ENCODE measurements at places on chromosomes 11 and 22.

DNA sequence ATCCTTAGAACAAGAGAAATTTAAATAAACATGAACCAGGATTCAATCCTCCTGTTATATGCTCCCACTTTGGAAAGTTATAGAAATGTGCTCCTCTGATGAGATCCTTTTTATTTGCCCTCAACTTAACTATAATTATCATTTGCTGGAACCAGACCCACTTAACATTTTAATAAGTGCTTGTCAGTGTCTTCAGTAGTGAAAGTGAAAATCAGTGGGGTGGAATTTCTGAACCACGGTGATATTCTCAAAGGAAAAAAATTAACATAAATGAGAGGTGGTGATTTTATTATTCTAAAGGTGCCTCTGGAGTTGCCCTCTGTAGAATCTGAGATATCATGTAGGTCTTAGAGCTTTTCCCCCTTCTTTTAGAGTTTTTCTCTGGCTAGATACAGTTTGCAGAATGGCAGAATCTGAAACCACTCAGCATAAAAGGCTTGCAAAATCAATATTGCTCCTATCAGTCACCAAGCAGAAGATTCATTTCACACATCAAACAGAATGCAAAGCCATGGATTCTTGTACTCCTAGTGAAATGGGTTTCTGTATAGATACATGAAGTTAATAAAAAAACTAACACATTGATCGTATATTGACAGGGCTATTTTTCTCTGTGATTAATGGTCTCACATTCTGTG, 213.2 kb downstream of the LUZP2 start:
- DNase-seq = no peak

DNA sequence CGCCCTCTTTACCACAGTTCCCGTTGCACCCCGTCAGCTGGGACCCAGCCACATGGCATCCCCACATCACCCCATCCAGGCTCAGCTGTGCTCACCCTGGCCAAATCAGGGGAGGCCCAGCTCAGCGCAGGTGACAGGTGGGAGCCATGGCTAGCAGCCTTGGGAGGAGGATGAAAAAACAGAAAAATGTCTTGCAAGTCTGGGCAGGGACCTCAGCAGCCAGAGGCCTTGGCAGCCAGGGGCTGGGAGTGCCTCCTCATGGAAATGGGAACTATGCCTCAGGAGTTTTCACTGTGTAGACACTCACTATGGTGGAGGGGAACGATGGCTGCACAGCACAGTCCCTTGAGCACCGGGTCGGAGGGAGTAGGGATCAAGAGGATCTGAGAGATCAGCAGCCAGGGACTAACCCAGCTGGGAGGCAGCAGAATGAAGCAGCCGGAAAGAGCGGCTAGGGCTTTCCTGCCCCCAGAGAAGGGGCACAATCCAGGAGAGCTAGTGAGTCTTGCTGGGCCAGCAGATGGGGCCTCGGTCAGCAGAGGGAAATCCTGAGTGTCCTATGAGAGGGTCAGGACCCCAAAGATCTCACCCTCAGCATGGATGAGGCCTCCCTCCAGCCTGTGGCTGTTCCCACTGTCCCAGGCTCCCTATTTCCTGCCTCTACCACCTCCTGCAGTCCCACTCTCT, 6.2 kb upstream of the FTH1 start:
- DNase-seq = peak; percentile 31

GRCh38 chr11:83120327-83120726, 36.6 kb upstream of the PCF11 start:
- DNase-seq = peak; percentile 28

GRCh38 chr11:104352036-104352435, 188.1 kb upstream of the PDGFD start:
- no peak for DNase-seq

GRCh38 chr11:80569832-80570231, 1129.0 kb upstream of the TENM4 start:
- DNase-seq = no peak

GRCh38 chr11:44571871-44572270, 6.4 kb downstream of the CD82 start:
- DNase-seq = no peak

DNA sequence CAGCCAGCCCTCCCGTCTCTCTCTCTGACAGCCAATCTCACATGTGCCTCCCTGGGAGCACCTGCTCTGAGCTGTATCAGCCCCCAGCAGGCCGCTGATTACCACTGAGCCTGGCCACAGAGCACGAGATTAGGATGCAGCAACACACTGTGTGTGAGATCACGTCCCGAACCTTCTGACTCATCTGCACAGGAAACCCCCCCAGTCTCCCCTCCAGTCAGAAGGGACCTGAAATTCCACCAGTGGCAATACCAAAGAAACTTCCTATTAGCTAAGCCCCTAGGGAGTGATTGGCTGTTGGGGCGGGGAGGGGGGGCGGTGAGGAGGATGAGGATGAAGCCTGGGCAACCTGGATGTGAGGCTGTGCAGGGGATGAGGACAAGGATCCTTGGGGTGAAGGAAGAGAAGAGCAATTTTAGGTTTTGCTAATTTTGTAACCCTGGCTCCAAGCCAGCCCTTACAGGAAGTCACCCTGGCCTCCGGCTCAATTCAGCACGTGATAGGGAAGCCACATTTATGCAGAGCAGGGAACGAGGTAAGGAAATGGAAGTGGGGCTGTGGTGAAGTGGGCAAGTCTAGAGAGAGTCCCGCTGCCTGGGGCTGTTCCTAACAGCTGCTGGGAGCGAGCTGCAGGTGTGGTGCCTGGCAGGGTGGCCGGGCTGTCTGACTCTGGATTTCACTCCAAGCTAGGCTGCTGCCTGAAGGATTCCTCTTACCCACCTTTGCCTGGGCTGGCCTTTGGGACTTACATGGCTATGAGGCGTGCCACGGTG, 1.9 kb downstream of the SLC43A3 start:
- DNase-seq = peak; percentile 42

- DNase-seq = peak; percentile 96
Measured at GRCh38 chr11:12079726-12080556, 30.4 kb upstream of the MICAL2 start.

DNA sequence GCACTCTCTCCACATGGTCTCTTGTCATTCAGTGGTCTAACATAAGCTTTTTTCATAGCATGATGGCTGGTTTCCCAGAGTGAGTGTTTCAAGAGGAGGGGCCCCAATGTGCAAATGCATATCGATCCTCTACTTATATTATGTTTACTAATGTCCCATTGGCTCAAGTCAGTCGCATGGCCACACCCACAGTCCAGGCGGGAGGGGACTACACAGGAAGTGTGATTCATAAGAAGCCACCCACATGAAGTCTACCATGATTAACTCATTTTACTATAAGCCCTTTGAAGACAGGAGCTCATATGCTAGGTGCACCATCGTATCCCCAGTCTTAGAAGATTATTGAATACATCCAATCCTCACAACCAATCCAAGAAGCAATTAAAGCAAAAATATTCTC, 89.5 kb upstream of the ISX start:
- no peak for DNase-seq

GRCh38 chr11:96257972-96258934, 84.7 kb downstream of the MAML2 start:
- DNase-seq = no peak

DNA sequence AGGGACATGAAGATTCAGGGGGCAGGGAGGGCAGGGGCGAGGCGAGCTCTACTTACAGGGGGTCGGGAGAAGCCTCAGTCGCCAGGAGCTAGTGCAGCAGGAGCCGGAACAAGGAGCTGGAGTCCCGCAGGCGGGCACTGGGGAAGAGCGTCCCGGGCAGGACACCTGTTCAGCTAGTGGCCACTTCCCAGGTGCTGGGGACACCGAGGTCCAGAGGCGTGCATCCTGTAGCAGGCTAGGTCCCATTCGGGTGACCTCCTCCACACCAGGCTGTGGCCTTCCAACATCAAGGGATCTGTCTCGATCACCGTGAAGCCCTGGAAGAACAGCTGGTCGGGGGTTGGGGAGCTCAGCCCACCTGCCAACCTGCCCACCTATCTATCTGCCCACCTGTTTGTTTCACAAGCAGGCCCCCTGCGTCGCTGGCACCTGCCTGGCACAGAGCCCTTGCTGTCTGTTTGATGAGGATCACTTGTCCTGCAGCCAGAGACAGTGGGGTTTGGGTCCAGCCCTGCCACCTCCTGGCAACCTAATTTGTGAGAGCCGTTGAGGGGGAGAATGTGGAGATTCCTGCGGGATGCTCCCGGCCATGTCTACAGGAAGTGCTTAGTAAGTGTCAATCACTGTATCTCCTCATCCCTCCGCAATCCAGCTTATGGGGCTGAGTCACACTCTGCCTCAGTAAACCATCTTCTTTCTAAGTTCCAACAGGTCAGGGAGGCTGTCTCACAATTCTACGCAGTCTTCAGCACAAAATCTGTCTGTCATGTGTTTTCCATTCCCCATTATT, 940.9 kb downstream of the BRD1 start:
- DNase-seq = no peak

DNA sequence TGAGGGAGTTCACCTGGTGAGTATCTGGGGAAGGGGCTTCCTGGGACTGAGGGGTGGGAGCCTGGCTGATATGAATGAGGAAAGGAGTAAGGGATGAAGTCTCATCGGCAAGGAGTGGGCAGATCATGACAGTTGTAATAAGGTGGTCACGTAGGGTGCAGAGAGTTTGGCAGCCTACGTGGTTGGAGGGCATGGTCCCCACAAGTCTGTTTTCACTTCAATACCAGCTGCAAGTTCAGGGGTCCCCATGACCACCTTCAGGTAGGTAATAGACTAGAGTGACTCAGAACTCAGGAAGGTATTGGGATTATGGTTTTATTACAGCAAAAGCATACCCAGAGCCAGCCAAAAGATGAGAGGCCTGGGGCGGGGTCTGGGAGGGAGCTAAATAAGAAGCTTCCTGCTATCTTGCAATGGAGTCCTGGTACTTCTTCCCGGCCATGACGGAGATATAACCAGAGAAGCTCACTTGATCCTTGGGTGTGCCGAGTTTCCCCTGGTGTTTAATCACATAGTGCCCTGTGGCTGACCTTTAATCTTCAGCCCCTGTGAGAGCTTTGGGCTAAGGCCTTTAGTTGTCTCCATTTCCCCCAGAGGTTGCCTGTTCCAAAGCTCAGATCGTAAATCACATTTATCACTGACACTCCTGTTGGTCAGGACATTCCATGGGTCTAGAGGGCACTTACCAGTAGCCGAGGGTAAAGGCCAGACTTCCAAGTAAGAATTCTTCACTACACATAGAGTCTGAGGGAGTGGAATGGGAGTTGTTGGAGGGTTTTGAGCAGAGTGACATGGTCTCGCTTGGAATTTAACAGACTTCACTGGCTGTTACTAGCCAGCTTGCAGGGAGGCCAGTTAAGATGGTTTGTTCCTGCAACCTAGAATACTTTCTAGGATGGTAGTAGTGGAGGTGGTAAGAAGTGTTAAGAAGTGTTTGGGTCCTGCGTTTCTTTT, 9.1 kb downstream of the SLC3A2 start:
- DNase-seq = no peak

DNA sequence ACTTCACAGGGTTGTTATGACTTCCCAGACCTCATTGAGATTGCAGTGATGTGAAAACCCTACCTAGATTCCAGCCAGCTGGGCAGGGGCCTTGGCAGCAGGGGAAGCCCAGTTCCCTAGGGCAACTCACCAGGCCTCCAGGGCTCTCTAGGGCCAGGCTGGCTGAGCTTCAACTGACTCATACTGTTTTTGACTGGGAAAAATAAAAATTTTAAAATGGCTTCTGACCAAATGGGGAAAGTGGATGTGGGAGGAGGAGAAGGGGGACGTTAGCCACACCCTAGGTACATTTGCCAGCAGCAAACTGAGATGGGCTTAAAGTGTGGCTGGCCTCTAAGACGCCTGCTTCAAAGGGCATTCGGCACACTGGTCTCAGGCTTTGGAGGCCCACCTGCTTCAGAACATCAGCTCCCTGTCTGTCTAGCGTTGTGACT, 39.0 kb downstream of the BMAL1 start:
- DNase-seq = peak; percentile 63

DNA sequence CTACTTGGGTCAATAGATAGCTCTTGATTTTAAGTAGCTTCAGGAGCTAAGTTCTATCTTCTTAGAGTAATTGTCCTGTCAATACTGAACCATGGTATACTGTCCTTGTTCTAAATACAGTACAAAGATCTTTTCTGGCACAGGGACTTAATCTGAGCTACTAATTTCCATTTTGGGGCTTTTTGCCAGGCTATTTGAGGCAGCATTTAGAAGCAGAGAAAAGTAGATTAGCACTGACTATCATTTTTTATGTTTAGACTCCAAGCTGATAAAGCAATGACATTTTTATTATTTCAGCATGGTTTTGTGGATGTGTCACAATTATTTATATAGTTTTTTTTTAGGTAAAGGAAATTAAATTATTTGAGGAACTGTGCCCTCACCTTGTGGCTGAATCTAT, 163.2 kb downstream of the FAT3 start:
- no peak for DNase-seq

DNA sequence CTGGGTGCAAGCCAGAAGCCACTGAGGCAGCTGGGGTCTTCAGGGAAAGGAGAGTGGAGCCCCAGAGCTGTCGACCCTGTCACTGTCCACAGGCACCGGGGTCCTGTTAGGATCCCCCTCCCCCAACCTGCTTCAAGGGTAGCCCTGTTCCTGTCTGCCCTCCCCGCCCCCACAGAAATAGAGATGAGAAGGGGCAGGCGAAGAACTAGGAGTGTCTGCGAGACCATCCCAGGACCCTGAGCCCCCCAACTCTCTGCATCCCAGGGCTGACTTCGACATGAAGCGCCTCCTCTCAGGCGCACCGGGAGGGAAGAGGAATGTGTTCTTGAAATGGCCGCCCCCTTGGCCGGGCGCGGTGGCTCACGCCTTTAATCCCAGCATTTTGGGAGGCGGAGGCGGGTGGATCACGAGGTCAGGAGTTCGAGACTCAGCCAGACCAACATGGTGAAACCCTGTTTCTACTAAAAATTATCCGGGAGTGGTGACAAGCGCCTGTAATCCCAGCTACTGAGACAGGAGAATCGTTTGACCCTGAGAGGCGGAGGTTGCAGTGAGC, 607 bp upstream of the ZNF70 start:
- no peak for DNase-seq

DNA sequence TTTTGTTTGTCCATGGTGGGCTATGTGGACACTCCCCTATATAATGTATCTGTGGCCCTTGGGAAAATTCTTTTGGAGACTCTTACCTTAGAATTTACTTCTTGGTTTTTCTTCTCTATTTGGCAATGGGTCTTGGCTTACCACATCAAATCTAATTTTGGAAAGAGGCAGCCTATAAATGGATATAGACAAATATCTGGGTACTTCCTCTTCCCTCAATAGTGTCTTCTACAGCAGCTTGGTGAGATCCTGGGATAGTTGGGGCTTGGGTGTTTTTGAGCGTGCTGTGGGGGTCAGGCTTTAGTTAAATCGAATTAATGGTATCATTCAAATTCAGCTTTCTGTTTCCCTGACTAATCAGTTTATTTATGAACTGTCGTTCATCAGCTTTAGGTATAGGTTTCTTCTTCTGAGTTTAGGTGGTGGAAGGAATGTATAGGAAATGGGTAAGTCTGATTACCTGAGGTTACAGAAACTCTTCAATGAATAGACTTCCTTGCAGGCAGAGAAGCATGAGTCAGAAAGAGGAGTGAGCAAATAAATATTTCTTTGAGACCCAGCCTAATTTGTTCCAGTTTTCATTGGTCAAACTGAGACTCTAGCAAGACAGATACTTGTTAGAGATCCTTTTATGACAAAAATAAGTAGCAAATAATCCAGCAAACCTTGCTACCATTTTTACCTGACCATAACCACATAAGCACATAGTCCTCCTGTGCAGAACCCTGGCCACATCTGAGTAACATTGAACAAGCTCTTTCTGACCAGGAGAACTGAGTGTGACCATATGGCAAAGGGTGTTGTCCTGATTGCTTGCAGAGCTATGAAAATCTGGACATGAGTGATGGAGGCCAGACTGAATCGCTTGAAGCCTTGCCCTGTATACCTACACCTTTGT, 68.6 kb upstream of the SORL1-AS1 start:
- DNase-seq = no peak

- DNase-seq = no peak
Measured at GRCh38 chr11:69877235-69877634, 58.0 kb upstream of the FGF3 start.

- no peak for DNase-seq
Measured at GRCh38 chr22:44143105-44143474, 37.6 kb upstream of the PARVG start.
